ENCODE measurements at places on chromosomes 7 and 10. TPM values are rescaled to one million over a fixed set of nuclear protein-coding genes. Genes with fewer than 3 reads are reported as not detected.

DNA sequence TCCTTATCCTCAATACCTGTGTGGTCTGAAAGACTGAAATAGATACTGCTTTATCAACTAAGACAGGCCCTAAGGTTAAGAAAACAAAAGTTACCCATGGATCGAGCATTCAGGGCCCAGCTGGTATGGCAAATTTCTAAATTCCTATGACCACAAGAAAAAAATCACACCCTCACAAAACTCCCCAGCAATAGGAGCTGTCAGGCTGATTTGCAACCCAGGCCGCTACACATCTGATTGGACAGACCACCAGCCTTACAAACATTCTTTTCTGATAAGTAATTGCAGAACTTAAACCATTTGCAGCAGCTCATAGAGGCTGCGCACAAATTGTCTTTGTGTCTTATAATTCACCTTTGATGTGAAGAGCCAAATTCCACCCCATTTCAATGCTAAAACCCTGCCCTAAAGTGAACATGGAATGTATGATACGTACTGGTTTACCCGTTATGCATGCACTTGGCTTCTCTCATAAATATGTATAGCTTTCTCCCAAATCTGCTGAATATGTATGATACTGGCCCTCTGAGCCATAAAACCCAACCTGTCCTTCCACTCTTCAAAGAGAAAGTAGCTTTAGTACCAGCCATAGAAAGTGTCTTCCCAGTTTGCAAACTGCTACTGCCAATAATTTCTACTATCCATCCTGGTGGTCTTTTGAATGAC, 842.5 kb downstream of the GRID1 start:
- no peaks in the 10 kb centered on the region for H3K36me3 ChIP-seq
- H3K4me1 ChIP-seq = no peaks in the 10 kb centered on the region
- H3K4me3 ChIP-seq = no peak overlapping the region
- no peak overlapping the region for H3K27ac ChIP-seq

GRCh38 chr7:84085998-84086397, 108.6 kb downstream of the SEMA3A start:
- H3K4me3 ChIP-seq = no peak overlapping the region
- peaks cover 23% of the 10 kb centered on the region for H3K4me1 ChIP-seq
- no peak for DNase-seq
- H3K27ac ChIP-seq = no peak overlapping the region
- H3K36me3 ChIP-seq = no peaks in the 10 kb centered on the region

GRCh38 chr10:11631890-11632587, 20.6 kb upstream of the USP6NL start:
- no peak overlapping the region for H3K27ac ChIP-seq
- H3K27me3 ChIP-seq = no peaks in the 10 kb centered on the region
- no peaks in the 10 kb centered on the region for H3K36me3 ChIP-seq
- H3K4me3 ChIP-seq = no peak overlapping the region

Gene A1CF
- not detected for total RNA-seq

GRCh38 chr7:151735851-151736402, 141.0 kb downstream of the PRKAG2 start:
- H3K27ac ChIP-seq = no peak overlapping the region
- peaks cover 12% of the 10 kb centered on the region for H3K4me1 ChIP-seq
- no peaks in the 10 kb centered on the region for H3K27me3 ChIP-seq

GRCh38 chr10:122252805-122253204, 18.3 kb upstream of the BTBD16 start:
- H3K4me3 ChIP-seq = no peak overlapping the region
- DNase-seq = no peak
- no peak overlapping the region for H3K27ac ChIP-seq
- no peaks in the 10 kb centered on the region for H3K4me1 ChIP-seq
- H3K36me3 ChIP-seq = peaks cover 3% of the 10 kb centered on the region

Gene NODAL
- not detected for total RNA-seq

- no peaks in the 10 kb centered on the region for H3K36me3 ChIP-seq
- H3K27me3 ChIP-seq = no peaks in the 10 kb centered on the region
- no peaks in the 10 kb centered on the region for H3K4me1 ChIP-seq
- peak; percentile 62 for DNase-seq
- H3K27ac ChIP-seq = no peak overlapping the region
Measured at GRCh38 chr7:88546808-88547207, 212.7 kb upstream of the ZNF804B start.

Data from PC-3 (cell line).